ENCODE measurements at places on chromosomes 3 and 15. TPM values are rescaled to one million over a fixed set of nuclear protein-coding genes. Genes with fewer than 3 reads are reported as not detected.

DNA sequence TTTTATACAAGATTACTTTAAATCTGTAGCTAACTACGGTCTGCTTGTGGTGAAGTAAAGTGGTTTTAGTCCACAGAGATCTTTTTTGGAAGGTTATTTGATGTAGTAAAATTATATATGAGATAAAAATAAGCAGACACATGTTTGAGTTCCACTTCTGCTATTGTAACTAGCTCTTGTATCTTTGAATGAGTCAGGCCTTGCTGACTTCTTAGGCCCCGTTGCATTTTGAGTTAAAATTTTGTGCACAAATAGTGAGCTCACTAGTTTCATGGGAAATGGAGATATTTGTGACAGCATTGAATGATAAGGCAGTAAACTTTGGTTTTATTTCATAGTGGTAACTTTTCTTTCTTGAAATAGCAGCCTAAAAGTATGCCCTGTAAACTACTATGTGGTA, 42.6 kb downstream of the ARIH1 start:
- DNase-seq: no peak
- H3K27me3 ChIP-seq: no peaks in the 10 kb centered on the region
- peaks cover 61% of the 10 kb centered on the region for H3K4me1 ChIP-seq
- H3K36me3 ChIP-seq: peaks cover 9% of the 10 kb centered on the region
- no peak overlapping the region for H3K4me3 ChIP-seq
- no peak overlapping the region for H3K27ac ChIP-seq

GRCh38 chr3:59709702-59710553, 660.1 kb upstream of the CFAP20DC start:
- no peaks in the 10 kb centered on the region for H3K27me3 ChIP-seq
- no peaks in the 10 kb centered on the region for H3K36me3 ChIP-seq
- no peak overlapping the region for H3K27ac ChIP-seq
- no peak overlapping the region for H3K4me3 ChIP-seq

DNA sequence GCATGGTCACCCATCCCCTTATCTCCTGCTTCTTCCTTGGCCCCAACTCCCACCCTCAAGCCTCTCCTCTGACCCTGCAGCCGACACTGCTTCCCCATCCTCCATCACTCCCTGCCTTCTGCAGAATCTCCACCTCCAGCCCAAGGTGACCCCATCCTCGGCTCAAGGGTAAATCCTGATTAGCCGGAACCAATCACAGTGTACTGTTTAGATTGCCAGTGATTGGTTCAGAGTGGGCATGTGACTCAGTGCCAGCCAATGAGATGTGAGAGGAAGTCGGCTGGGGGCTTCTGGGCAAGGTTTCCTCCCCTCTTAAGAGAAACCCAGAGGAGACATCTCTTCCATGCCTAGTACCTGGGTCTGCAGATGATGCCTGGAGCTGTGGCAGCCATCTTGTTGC, 10.3 kb downstream of the CACNA2D2 start:
- H3K36me3 ChIP-seq: no peaks in the 10 kb centered on the region
- no peaks in the 10 kb centered on the region for H3K27me3 ChIP-seq
- no peak overlapping the region for H3K27ac ChIP-seq
- DNase-seq: no peak
- no peak overlapping the region for H3K4me3 ChIP-seq

The CHRM5 gene
- polyA plus RNA-seq: not detected

The ANKDD1A gene
- 1.7 TPM for polyA plus RNA-seq

The SPINK8 gene
- polyA plus RNA-seq: not detected

All from stomach (tissue), 19 donors.